Calu3 (cell line): ENCODE measurements at places on chromosomes 4 and X.

DNA sequence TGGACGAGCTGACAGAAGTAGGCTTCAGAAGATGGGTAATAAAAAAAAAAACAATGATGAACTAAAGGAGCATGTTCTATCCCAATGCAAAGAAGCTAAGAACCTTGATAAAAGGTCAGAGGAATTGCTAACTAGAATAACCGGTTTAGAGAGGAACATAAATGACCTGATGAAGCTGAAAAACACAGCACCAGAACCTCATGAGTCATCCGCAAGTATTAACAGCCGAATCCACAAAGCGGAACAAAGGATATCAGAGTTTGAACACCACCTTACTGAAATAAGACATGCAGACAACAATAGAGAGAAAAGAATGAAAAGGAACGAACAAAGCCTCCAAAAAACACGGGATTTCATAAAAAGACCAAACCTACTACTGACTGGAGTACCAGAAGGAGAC, 10.5 kb downstream of the NELFA start:
- peaks cover 7% of the 10 kb centered on the region for H3K36me3 ChIP-seq
- no peak for DNase-seq
- peaks cover 15% of the 10 kb centered on the region for H3K4me1 ChIP-seq
- H3K4me3 ChIP-seq, result peak overlapping the region; percentile 20

DNA sequence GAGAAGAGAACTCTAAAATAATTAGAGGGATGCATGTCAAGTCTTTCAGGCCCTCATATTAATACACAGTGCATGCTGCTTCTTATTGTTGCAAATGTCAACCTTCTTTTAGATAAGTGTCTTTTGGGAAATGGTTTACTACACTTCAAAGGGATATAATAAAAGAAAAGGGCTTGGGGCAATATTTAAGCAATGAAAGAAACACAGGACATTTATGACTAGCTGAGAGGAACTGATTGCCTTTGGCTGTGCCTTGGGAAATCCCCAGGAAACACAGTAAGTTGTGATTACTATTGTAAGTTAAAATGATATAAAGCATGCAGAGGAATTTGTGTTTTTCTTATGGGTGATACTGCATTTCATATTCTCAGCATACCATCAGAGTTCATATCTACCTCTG, 1036.2 kb upstream of the GRID2 start:
- no peaks in the 10 kb centered on the region for H3K27me3 ChIP-seq
- H3K27ac ChIP-seq, result no peak overlapping the region
- H3K4me1 ChIP-seq, result peaks cover 14% of the 10 kb centered on the region
- peaks cover 6% of the 10 kb centered on the region for H3K36me3 ChIP-seq
- no peak for DNase-seq
- no peak overlapping the region for H3K4me3 ChIP-seq

- peak; percentile 50 for DNase-seq
- H3K4me1 ChIP-seq, result peaks cover 26% of the 10 kb centered on the region
- peak overlapping the region; percentile 70 for H3K4me3 ChIP-seq
- H3K27ac ChIP-seq, result no peak overlapping the region
- H3K27me3 ChIP-seq, result no peaks in the 10 kb centered on the region
- H3K36me3 ChIP-seq, result peaks cover 29% of the 10 kb centered on the region
Measured at GRCh38 chr4:183098019-183098722, 886 bp upstream of the WWC2 start.

GRCh38 chrX:115266300-115266699, 23.2 kb upstream of the LUZP4 start:
- H3K4me1 ChIP-seq, result no peaks in the 10 kb centered on the region
- H3K27me3 ChIP-seq, result no peaks in the 10 kb centered on the region
- no peak overlapping the region for H3K27ac ChIP-seq
- DNase-seq, result no peak

- no peak overlapping the region for H3K27ac ChIP-seq
- DNase-seq, result no peak
- no peaks in the 10 kb centered on the region for H3K36me3 ChIP-seq
- no peaks in the 10 kb centered on the region for H3K4me1 ChIP-seq
- peaks cover 91% of the 10 kb centered on the region for H3K27me3 ChIP-seq
Measured at GRCh38 chr4:7151668-7152227, 40.6 kb upstream of the SORCS2 start.

DNA sequence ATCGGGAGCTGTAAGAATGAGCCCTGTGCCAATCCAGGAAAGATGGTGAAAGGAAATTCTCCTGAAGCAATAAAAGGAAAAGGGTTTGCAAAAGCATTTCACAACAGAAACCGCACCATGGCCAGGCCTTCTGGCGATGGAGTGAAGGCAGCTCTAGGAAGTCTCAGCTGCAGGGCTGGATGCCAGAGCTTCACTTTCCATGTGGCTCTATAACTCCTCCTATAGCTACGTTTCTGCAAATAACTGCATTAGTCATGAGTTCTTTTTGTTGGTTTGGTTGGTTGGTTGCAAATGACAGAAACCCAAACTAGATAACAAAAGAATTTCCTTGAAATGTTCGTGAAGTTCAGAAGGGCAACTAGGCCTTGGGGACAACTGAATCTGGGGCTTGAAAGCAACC, 84.6 kb downstream of the RELL1 start:
- H3K36me3 ChIP-seq, result peaks cover 33% of the 10 kb centered on the region
- DNase-seq, result peak; percentile 60
- H3K4me3 ChIP-seq, result no peak overlapping the region
- peaks cover 63% of the 10 kb centered on the region for H3K4me1 ChIP-seq

- H3K27me3 ChIP-seq, result no peaks in the 10 kb centered on the region
- H3K4me1 ChIP-seq, result no peaks in the 10 kb centered on the region
- H3K4me3 ChIP-seq, result no peak overlapping the region
- H3K36me3 ChIP-seq, result peaks cover 4% of the 10 kb centered on the region
- no peak for DNase-seq
Measured at GRCh38 chrX:19968276-19968675, 22.6 kb downstream of the BCLAF3 start.

GRCh38 chrX:47283015-47283771, 50.4 kb downstream of the USP11 start:
- no peaks in the 10 kb centered on the region for H3K27me3 ChIP-seq
- DNase-seq, result no peak
- no peak overlapping the region for H3K27ac ChIP-seq
- no peaks in the 10 kb centered on the region for H3K36me3 ChIP-seq
- no peak overlapping the region for H3K4me3 ChIP-seq
- no peaks in the 10 kb centered on the region for H3K4me1 ChIP-seq

DNA sequence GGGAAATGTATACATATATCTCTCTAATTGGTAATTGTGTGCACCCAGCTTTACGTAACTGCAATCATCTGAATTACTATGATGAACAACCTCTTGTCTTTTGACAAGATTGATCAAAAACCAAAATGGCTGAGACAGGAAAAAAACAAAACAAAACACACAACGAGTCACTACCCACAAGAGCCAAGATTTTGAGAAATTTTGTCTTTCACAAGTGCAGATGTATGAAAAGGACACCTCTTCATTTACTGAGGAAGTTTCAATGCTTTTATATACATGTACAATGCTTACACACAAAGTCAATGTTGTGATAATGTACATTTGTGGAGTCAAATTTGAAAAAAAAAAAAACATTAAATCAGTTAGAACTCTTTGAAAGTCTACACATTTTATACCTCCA, 224.6 kb downstream of the SCFD2 start:
- H3K4me1 ChIP-seq, result no peaks in the 10 kb centered on the region
- H3K36me3 ChIP-seq, result no peaks in the 10 kb centered on the region
- H3K27ac ChIP-seq, result no peak overlapping the region
- H3K27me3 ChIP-seq, result no peaks in the 10 kb centered on the region
- no peak for DNase-seq

- no peak overlapping the region for H3K27ac ChIP-seq
- DNase-seq, result no peak
- H3K27me3 ChIP-seq, result no peaks in the 10 kb centered on the region
- H3K4me1 ChIP-seq, result no peaks in the 10 kb centered on the region
Measured at GRCh38 chr4:33054656-33055196, 2334.6 kb downstream of the PCDH7 start.

- no peak overlapping the region for H3K27ac ChIP-seq
- H3K27me3 ChIP-seq, result no peaks in the 10 kb centered on the region
- peaks cover 7% of the 10 kb centered on the region for H3K36me3 ChIP-seq
- no peak for DNase-seq
- H3K4me1 ChIP-seq, result peaks cover 8% of the 10 kb centered on the region
Measured at GRCh38 chrX:40086569-40087335, 11.0 kb downstream of the BCOR start.

DNA sequence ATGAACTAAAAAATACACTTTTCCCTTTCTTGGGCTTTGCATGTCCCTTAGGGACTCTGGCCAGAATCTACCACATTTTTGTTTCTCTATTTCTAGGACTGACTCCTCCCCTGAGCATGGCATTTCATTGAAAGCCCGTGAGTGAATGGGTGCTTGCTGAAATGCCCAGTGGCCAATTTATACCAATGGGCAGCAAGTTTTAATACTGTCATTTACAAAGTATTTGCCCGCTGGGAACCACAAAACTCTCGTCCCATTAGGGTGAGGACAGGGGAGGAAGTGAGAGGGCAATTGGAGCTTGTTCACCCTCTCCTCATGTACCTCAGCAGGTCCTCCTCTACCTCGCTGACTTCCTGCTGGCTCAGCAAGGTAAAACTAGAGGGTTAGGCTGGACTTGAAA, 1.1 kb downstream of the SRPX2 start:
- peaks cover 59% of the 10 kb centered on the region for H3K4me1 ChIP-seq
- H3K4me3 ChIP-seq, result peak overlapping the region; percentile 70
- peaks cover 25% of the 10 kb centered on the region for H3K36me3 ChIP-seq

DNA sequence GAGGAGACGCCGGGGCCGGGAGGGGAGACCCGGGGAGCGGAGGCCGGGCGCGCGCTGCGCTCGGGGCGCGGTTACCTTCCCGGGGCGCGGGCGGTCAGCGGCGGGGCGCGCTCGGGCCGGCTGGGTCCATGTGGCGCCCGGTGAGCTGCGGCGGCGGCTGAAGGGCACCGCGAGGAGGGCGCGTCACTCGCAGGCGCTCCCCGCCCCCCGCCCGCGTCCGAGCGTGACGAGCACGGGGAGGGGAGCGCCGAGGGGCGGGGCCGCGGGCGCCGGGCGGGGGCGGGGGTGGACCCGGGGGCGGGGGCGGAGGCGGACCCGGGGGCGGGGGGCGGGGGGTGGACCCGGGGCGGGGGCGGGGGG, at the start of gene CPLX1:
Gene CPLX1, minus strand, starts transcription at position 159 of the 360 bp plus-strand sequence. CDS start 1,607 bp downstream, outside the sequence.
- no peak within 1 kb of the TSS for H3K27ac ChIP-seq
- peaks cover 5% of the 10 kb centered on the region for H3K36me3 ChIP-seq
- peak within 1 kb of the TSS; percentile 15 for H3K4me3 ChIP-seq
- H3K27me3 ChIP-seq, result peaks cover 37% of the 10 kb centered on the region
- peak; percentile 41 for DNase-seq

DNA sequence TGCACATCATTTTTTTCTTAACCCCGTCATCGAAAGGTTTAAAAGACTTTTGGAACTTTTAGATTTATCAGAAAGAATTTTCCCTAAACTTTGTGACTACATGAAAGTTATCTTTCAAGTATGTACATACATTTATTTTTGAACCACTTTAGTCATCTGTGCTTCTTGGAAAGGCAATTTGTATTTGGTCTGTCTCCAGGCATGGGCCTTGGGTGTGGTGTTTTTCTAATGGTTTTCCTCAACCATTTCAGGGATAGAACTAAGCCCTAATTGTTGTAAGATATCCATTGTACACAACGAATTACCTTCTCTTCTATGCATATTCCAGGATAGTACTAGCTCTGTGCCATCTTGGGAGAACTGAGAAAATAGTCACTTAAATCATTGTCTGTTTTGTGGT, 191.5 kb upstream of the RPL34 start:
- H3K4me1 ChIP-seq, result peaks cover 7% of the 10 kb centered on the region
- no peak for DNase-seq
- no peak overlapping the region for H3K4me3 ChIP-seq
- no peaks in the 10 kb centered on the region for H3K27me3 ChIP-seq
- H3K27ac ChIP-seq, result no peak overlapping the region

- no peak overlapping the region for H3K4me3 ChIP-seq
- DNase-seq, result peak; percentile 78
- H3K36me3 ChIP-seq, result peaks cover 15% of the 10 kb centered on the region
- H3K27me3 ChIP-seq, result peaks cover 9% of the 10 kb centered on the region
Measured at GRCh38 chrX:40169193-40170101, 71.7 kb upstream of the BCOR start.

DNA sequence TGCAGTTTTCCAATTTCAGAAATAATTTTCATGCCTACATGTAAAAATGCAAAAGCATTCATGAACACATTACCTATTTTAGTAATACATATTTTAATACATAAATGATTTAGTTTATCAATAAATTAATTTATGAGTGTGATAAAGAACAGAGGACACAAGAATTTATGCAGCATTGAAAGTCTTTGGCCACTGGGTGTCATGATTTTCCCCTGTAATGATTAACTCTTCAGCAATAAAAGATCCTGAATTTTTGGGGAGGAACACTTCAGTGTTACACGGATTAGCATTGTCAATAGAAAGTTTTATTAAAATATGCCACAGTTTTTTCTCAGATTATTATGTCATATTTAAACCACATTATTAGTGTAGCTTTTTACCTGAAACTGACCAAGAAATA, 8.6 kb upstream of the VCX2 start:
- H3K4me3 ChIP-seq, result no peak overlapping the region
- DNase-seq, result no peak
- H3K4me1 ChIP-seq, result no peaks in the 10 kb centered on the region
- H3K36me3 ChIP-seq, result no peaks in the 10 kb centered on the region
- H3K27ac ChIP-seq, result no peak overlapping the region

DNA sequence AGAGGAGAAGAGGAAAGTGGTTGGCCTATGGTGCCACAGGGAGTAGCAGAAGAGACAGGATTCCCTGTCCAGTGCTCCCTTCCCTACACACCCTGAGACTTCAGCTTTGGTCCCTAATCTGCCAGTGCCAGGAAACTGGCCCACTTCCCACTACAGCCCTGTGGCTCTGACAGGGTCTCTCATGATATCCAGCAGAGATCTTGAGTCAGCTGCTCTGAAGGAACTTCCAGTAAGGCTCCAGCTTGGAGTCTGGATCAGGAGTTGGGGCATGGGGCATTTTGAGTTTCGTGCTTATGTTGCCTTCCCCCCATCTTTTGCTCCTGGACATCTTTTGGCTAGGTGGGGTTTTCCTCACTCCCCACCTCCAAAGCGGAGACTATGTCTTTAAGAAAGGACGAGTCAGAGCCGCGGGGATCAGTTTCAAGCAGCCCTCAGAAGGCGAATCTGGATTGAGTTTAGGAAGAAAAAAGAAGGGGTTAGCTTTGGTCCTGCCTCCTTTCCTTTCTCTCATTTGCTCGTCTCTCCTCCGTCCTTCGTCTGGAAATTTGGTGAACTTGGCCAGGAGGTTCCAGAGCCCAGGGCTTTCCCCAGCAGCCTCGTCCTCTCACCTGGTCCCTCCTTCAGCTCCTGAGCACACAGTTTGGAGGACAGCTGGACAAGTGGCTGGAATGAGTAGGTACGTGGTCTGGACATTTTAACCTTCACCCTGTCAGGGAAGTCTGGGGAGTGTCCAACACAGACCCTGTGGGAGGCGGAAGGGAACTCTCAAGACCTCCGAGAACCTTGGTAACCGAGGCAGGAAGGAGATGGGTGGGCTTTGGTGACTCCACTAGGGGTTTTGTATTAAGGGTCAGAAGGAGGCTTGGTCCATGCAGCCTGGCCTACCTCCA, 104.4 kb downstream of the RTL5 start:
- no peaks in the 10 kb centered on the region for H3K36me3 ChIP-seq
- peaks cover 9% of the 10 kb centered on the region for H3K4me1 ChIP-seq
- peaks cover 26% of the 10 kb centered on the region for H3K27me3 ChIP-seq
- no peak for DNase-seq
- no peak overlapping the region for H3K27ac ChIP-seq

- H3K36me3 ChIP-seq, result no peaks in the 10 kb centered on the region
- peaks cover 49% of the 10 kb centered on the region for H3K27me3 ChIP-seq
- no peak overlapping the region for H3K4me3 ChIP-seq
- no peak for DNase-seq
Measured at GRCh38 chrX:72094894-72095293, 36.8 kb downstream of the RTL5 start.
